ENCODE measurements at places on chromosomes 7 and 10.

DNA sequence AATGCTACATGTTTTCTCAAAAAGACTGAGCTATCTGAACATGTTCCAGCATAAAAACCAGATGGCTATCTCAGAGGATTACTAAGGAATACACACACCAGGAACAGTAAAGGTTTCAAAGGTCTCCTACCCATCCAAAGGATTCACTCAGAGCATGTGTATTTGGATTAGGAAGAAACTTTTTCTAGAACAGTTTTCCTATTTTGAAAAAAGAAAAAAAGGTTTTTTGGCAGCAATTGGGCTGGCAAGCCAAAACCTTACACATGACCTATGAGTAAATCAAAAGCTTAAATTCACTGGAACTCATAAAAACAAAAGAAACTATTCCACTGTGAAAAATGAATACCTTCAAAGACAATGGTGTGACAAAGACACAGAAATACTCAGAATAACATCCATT is 9.6 kb downstream of the TPK1 start:
- no peak for DNase-seq

DNA sequence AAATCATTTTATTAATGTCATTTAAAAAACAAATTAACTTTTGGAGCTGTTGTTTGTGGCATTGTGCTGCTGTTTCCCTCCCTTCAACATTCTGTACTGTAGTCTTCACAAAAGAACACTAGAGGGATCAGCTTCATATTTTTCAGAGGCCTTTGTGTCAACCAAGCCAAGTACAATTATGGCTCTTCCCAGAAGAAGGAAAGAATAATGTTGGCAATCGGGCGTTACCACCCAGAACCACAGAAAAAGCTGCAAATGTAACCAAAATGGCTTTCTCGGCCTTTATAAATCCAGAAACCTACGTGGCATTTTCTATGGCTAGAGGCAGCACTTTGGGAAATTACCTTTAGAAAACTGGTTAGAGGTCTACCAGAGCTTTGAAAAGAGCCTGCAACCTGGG is 98.8 kb upstream of the COL1A2 start:
- DNase-seq: no peak

- DNase-seq: no peak
These were observed 29.7 kb downstream of the NUP42 start for GRCh38 chr7:23211589-23211988.

GRCh38 chr7:105578496-105578895 is 2.8 kb downstream of the EFCAB10 start:
- DNase-seq: no peak

GRCh38 chr7:41977661-41978060 is 259.3 kb downstream of the GLI3 start:
- no peak for DNase-seq

DNA sequence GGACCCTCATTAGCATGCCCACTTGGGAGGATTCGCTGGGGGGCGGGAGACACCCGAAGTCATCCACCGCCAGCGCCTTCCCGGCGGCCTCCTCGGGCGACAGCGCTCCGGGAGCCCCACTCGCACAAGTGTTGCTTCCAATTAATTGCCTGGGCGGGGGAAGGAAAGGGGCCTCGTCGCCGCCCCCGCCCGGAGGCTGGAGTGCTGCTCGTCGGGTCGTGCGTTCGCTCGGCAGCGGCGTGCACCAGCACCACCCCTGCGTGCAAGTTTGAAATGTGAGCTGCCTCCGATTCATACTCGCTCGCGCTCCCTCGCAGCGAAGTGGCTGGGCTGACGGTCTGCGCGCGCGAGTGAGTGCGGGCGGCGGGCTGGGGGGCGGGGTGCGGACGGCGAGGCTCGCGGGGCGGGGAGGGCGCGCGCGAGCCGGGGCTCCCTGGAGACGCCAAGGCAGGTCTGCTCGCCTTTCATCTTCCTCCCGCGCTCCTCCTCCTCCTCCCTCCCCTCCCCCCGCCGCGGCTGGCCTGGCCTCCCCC is 104.6 kb upstream of the PPIF start:
- peak; percentile 87 for DNase-seq

DNA sequence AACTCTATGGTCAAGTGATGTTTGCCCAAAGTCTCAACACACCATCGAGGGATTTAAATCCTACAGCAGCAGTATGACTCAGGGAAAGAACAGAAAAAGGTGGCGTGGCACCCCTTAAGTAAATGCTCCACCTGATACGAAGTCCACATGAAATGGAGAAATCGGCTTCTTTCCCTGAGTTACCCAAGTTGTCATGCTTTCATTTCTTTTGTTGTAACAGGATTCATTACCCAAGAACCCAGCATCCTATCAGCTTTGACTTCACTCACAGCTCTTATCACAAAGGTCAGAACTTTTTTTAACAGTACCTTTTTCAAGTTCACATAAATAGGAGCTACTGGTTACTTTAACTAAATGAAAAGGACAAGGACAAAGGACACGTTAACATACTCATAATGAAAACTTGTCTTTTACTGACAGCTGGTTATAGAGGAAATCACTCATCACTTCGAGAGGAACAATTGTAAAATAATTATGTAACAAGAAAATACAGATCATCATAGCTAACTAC is 219.8 kb upstream of the FRMD4A start:
- DNase-seq: no peak

- DNase-seq: no peak
These were observed 168.5 kb upstream of the TCERG1L start for GRCh38 chr10:131480066-131480465.

DNA sequence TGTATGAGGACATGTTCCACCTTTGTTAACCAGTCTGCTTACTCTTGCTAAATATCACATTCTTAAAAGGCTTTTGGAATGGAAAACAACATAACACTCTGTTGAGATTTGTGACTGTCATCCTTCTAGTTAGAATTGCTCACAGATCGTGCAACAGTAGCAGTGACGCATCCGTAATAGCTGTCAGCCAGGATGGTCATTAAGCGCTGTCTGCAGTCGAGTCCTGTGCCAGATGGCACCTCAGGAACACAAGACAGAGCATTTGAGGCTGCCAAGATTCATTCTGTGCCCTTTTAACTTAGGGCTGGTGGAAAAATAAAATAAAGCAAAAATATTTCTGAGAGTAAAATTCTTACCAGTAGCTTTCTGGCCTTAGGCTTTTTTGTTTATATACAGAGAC is 348.6 kb downstream of the ANKRD7 start:
- no peak for DNase-seq

DNA sequence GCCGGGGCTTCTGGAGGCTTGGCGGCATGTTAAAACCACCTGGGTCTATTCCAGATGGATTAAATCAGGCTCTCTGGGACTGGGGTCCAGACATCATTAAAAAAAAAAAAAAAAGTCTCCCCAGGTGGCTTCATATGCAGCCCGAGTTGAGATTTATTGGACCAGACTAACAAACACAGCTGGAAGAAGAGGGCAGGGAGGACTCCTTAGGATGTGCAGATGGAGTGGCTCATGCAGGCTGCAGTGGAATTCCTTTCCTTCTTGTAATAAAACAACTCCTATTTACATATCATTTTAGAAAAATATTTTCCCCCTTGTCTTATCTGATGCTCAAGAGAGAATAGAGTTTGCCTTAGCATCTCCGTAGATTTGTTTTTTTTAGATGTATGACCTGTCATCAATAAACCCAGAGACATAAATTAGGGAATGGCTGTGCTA is 238.1 kb downstream of the CAMK1D start:
- no peak for DNase-seq

- DNase-seq: no peak
These were observed 91.6 kb downstream of the PPP1R9A start for GRCh38 chr7:94999069-94999351.

GRCh38 chr7:49228426-49229098 is 304.2 kb downstream of the CDC14C start:
- no peak for DNase-seq

DNA sequence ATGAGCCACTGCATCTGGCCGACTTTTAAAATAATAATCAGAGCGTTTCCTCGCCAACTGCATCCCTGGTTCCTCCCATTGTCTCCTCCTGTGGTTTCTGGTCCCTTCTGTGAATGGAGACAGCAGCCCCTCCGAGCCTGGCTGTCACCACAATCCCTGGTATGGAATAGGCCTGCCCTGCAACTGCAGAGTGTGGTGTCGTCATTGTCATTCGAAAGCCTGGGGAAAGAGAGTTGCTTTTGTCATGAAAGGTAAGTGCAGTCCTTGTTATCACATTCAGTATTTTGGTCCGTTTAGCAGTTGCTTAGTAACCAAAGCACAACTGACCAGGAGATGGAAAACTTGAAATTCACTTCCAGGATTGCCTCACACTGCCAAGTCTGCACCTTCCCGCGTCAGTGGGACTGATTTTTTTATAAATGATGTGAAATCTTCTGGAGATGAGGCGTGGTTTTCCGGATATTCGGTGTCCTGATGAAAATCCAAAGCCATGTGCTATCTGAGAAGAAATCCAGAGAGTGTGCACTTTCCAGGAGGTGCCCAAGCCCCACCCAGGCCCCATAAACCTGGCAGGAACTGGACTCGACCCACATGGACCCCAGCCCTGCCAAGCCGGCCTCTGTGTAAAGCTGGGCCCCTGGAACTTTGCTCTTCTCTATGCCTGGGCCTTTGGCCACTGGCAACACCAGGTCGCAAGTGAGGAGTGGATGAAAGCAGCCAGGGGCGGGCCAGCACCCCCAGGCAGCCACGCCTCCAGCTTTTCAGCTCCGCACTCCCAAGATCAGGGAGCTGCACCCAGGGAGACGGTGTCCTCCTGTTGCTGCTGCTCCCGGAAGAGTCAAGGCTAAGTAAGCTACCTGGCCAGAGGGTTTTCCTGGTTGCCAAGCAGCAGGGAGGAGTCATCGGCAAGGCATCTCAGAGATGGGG is 133.7 kb upstream of the SH2B2 start:
- DNase-seq: no peak

GRCh38 chr7:83738291-83738835 is 89.4 kb upstream of the SEMA3E start:
- DNase-seq: no peak

GRCh38 chr10:49592726-49593563 is 17.2 kb upstream of the SLC18A3 start:
- peak; percentile 72 for DNase-seq

DNA sequence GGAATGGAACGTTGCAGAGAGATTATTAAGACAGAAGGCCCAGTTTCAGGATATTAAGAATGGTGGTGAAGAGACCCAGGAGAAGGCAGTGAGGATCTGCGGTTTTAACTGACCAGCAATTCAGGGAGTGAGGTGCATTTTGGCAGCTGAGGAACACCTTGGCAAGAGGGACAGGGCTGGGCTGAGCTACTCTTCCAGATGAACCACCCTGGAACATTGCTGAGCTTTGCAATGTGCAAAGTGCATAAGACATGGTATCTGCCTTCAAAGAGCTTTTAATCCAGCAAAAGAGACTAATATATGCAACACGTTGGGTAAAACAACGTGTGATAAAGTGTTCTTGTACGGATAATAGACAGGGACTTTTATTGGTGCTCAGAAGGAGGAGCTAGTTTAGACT is 181.0 kb upstream of the AGK start:
- DNase-seq: no peak

- no peak for DNase-seq
These were observed 23.9 kb upstream of the MPP7 start for GRCh38 chr10:28326516-28327490.

- no peak for DNase-seq
These were observed at the start of gene WNT16 for GRCh38 chr7:121328508-121329190. Gene WNT16, plus strand, starts transcription at chr7:121329000. Its CDS starts 293 bp downstream, at chr7:121329293.

DNA sequence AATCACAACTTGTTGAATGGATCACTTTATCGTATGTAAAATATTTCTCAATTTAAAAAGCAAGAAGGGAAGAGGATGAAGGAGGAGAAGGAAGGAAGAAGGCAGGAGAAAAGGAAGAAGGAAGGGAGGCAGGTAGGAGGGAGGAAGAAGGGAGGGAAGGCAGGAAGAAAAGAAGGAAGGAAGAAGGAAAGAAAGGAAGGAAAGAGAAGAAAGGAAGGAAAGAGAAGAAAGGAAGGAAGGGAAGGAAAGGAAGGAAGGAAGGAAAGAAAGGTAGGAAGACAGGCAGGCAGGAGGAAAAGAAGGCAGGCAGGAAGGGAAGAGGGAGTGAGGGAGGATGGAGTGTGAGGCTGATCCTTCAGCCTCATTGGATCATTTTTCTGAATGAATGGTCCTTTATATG is 145.5 kb downstream of the MYOF start:
- DNase-seq: no peak

- DNase-seq: no peak
These were observed 27.0 kb upstream of the GLI3 start for GRCh38 chr7:42263971-42264370.

DNA sequence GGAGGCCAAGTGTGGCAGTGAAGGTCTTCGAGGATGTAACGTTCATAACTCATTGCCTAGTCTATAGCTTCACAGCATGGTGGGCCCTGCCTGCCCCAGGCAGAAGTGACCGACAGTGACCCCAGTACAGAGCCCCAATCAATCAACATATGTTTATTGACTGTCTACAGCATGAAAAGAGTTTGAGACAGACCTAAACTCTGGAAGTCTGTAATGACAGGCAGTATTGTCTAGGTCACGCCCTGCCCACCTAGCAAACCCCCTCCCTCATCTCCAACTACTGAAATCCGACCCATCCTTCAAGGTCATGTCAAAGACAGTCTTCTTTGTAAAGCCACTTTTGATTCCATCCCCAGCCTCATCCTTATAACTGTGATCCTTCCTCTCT is 43.9 kb downstream of the LYZL1 start:
- DNase-seq: no peak

GRCh38 chr10:3827266-3827665 is 42.3 kb upstream of the KLF6 start:
- DNase-seq: no peak

- no peak for DNase-seq
These were observed 5.1 kb downstream of the ITPRIP start for GRCh38 chr10:104333032-104333727.

GRCh38 chr7:11623093-11623678 is 208.8 kb downstream of the THSD7A start:
- no peak for DNase-seq

GRCh38 chr7:95861041-95861440 is 88.7 kb downstream of the DYNC1I1 start:
- DNase-seq: no peak

GRCh38 chr7:48251766-48252165 is 80.5 kb downstream of the ABCA13 start:
- DNase-seq: no peak

DNA sequence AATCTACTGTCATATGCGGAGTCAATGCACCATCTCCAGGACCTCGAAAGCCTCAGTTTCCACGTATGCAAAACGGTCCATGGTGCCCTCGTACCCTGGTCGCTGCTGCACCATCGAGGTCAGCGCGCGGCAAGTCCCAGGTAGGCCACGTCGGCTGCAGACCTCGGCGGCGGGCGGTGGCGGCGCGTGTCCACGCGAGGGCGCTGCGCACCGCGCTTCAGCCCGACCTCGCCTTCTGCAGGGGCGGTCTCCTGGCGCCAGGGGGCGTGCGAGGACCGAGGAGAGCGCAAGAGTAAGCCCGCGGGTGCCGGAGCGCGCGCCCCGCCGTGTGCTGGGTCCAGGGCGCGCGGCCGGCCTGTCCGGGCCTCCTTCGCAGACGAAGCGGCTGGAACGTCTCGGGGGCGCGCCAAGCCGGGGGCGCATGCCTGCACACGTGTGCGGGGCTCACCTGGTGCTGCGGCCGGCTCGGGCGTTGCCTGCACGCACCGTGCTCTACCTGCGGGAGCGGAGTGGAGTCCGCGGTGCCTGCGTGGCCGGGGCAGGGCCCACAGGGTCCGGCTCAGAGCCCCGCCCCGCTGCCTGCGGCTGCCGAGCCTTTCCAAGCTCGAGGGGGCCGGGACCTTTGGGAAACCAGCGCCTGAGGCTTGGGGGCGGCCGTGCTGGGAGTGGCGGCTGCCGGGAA is 54.0 kb downstream of the GLRX3 start:
- peak; percentile 80 for DNase-seq

- DNase-seq: peak; percentile 14
These were observed 63.3 kb upstream of the LRRC17 start for GRCh38 chr7:102849538-102849937.

All from NB4 (cell line).